Stimulated activated CD8-positive, alpha-beta memory T cell treated with anti-CD3 and anti-CD28 coated beads, Interleukin-7, amount 100 ng/mL, for 4 hours (primary cell): ENCODE measurements at places on chromosomes 12 and 14.

- DNase-seq: no peak
Measured at GRCh38 chr12:51128919-51129318, 44.0 kb downstream of the TFCP2 start.

DNA sequence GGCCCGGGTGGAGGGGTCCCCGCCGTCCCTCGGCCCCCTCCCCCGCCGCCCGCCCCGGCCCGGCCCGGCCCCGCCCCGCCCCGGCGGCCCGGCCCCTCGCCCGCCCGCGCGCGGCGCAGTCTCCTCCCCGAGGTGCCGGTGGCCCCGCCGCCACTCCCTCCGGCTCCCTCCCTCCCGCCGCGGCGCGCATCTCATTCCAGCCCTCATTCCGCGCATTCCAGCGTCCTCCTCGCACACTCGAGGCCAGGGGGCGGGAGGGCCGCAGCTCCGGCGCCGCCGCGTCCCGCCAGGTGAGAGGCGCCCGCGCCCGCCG lies at the start of gene TEAD4:
Gene TEAD4, plus strand, starts transcription at position 206 of the 313 bp plus-strand sequence.
- DNase-seq: no peak

- no peak for DNase-seq
Measured at GRCh38 chr14:62691647-62692489, 353.4 kb downstream of the KCNH5 start.

- DNase-seq: no peak
Measured at GRCh38 chr14:96991226-96991625, 194.0 kb downstream of the VRK1 start.

DNA sequence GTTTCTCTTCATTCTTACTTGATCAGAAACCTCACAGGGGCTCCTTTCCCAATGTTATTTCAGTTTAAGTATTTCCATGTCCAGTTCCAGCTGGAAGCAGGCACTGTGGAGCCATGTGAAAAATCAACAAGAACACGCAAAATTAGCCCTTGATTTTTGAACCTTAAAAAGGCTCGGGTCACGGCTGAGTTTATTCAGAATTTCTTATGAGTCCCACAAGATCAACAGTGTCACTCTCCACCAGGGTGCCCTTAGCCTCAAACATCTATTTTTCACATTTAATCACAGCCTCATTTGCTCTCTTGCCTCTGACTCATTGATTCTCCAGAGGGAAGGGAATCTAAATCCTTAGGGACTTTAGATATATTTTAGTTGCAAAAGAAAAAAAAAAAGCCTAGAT lies 157.7 kb upstream of the AVPR1A start:
- DNase-seq: no peak

DNA sequence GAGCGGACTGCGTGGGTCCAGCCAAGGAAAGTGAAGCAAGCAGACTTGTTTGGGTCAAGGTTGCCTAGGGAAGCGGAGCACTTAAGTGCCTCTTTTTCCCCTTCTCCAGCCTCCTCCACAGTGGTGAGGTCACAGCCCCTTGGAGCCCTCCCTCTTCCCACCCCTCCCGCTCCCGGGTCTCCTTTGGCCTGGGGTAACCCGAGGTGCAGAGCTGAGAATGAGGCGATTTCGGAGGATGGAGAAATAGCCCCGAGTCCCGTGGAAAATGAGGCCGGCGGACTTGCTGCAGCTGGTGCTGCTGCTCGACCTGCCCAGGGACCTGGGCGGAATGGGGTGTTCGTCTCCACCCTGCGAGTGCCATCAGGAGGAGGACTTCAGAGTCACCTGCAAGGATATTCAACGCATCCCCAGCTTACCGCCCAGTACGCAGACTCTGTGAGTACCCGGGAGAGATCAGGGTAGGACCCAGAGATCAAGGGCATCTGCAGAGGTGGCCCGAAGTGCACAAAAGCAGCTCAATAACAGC lies at the start of gene TSHR:
Gene TSHR, plus strand, starts transcription at position 206 of the 526 bp plus-strand sequence. Its CDS starts 60 bp downstream, at position 266.
- no peak for DNase-seq

DNA sequence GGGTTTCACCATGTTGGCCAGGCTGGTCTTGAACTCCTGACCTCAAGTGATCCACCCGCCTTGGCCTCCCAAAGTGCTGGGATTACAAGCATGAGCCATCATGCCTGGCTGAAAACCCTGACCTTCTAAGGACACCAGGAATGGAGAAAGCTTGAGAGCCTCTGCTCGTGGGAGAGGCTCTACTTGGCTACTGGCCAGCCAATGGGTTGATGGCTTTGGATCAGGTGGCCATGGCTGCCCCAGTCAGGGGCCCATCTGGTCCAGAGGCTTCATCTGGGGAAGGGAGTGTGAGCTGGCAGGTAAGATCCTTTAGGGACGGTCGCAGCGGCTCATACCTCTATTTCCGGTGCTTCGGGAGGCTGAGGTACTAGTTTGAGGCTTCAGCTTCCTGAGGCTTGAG lies 42.5 kb upstream of the PPP1CC start:
- DNase-seq: no peak

DNA sequence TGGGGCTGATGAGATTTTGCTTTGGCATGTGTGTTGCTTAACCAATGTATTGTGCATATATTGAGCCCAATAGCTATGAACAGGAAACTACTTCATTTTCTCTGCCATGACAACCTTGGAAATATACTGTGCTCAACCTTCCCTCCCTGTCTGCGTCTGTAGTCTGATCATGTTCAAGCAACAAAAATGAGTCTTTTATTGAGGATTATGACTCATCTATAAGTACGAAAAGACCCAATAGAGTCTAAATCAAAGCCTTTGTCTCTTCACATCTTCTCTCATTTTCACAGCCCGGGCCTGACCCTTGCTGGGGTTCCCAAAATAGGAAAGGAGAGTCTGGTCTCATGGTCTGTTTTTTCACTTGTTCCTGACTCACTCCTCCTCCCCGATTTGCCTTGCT lies 158.2 kb downstream of the CAND1 start:
- no peak for DNase-seq

GRCh38 chr12:80837342-80837978 lies 100.3 kb downstream of the LIN7A start:
- no peak for DNase-seq

DNA sequence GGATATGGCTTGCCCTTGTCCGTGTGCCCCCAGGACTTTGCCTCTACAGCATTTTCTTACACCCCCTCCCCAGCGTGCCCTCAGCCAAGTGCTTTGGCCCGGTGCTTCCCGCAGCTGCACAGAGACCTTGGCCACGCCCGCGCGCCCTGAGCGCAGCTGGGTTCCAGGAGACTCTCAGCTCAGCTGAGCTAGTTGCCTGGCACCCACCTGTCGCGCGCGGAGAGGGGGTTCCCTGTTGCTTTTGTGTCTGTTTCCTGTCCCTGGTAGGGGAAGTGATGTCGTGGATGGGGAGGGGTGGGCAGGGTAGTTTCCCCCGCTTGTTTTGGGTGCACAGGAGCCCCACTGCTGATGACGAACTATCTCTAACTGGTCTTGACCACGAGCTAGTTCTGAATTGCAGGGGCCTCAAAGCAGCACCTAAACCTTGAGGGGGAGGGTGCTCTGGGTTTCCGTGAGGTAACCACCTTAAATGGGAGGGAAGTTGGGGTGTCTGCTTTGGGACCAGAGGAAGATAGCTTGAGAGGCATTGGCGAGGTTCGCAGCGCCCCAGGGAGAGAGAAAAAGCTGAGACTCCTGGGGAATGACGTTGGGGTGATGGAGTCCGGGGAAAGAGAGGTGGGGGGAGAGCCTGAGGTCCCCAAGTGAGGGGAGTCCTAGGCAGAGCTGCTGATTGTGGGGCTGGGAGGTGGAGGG lies 1.5 kb downstream of the DIO3 start:
- DNase-seq: no peak

- DNase-seq: no peak
Measured at GRCh38 chr12:86193931-86194330, 62.3 kb downstream of the MGAT4C start.

DNA sequence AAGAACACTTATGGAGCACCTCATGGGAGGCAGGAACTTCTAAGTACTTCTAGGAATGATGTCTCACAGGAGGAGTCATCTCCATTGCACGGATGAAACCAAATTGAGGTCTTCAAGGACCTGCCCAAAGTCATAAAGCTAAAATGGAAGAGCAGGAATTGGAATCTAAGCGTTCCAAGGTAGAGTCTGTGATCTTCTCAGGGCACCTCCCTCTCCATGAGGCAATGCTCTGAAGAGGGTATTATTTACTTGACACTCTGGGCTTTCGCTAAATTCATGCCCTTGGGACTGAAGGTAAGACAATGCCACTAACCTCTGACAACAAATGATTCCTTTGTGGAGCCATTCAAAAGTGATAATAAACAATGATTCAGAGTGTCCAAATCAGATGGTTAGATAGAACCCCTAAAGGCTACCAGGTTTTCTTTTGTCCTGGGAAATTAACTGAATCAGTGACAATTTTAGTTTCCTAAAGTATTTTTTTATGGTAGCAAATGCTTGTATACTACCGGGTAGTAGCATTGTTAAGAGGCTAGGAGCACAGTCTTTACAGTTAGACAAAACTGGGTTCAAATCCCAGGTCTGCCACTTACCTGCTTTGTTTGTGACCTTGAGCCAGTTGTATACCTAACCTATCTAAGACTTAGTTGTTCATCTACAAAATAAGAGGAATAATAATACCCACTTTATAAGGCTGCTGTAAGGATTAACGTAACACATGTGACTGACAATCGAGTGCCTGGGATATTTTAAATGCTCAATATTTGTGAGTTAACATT lies 12.3 kb downstream of the HMGA2 start:
- no peak for DNase-seq

- DNase-seq: no peak
Measured at GRCh38 chr14:94747739-94748138, 22.2 kb downstream of the GSC start.

DNA sequence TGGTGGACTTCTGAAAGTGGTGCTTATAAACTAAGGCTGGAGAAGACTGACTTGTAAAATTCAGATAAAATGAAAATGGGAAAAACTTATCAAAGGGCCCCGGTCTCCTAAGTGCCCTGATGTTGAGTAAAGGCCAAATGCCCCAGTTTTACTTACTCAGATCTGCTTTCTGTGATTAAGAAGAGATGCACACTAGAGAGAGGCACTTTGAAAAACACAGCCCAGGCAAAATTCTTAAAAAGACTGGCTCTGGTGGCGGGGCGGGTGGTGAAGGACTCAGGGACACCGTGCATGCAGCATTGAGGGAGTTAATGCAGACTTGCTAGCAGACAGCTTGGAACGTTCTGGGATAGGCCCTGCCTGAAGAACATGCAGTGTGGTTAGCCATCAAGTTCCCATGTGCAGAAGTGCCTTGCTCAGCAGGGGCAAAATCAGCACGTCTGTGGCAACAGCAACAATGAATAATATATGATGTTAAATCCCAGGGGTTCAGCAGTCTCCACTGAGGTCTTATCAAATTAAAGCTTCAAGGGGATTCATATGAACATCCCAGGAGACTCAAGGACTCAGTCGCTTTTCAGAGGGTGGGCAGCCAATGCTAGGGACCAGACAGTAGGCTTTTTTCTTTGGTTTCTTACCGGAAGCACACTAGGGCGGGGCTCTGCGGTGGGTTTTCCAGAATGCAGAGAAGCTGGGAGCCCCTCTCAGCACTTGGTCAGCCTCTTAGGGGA lies 105.0 kb downstream of the DAD1 start:
- no peak for DNase-seq
